Activated T-cell treated with anti-CD3 and anti-CD28 coated beads, Interleukin-2, amount 50 U/mL, for 72 hours (primary cell): ENCODE measurements at places on chromosomes 3 and 15. TPM values are rescaled to one million over a fixed set of nuclear protein-coding genes. Genes with fewer than 3 reads are reported as not detected.

The C3orf49 gene
- total RNA-seq: not detected

The INO80 gene
- total RNA-seq: 27.9 TPM

The PLSCR5 gene
- not detected for total RNA-seq

The MEGF11 gene
- total RNA-seq: not detected

The PGBD4 gene
- total RNA-seq: 5.1 TPM

The SPATA12 gene
- total RNA-seq: not detected

The BCL2A1 gene
- total RNA-seq: 67.2 TPM

The CNTN6 gene
- not detected for total RNA-seq

The ATP13A5 gene
- total RNA-seq: not detected

The POMGNT2 gene
- total RNA-seq: 6.6 TPM

The TLR9 gene
- total RNA-seq: 2.3 TPM

The ZDHHC3 gene
- total RNA-seq: 37.6 TPM

The SCAANT1 gene
- not detected for total RNA-seq

The CCDC39 gene
- not detected for total RNA-seq

The CHL1 gene
- not detected for total RNA-seq

The LIPC gene
- total RNA-seq: 0.93 TPM

The PSTPIP1 gene
- total RNA-seq: 141 TPM

The MFSD1 gene
- total RNA-seq: 17.5 TPM

The TNIK gene
- 43.2 TPM for total RNA-seq

The P4HTM gene
- 42.0 TPM for total RNA-seq

The ZCWPW2 gene
- 0.35 TPM for total RNA-seq

The PARP14 gene
- 80.1 TPM for total RNA-seq

The GP5 gene
- 1.6 TPM for total RNA-seq

The CACNA1D gene
- total RNA-seq: 1.9 TPM

The GOLGA8J gene
- total RNA-seq: not detected

The AHSG gene
- total RNA-seq: not detected

The OR5K3 gene
- not detected for total RNA-seq

The SLC22A13 gene
- 1.2 TPM for total RNA-seq

The SLC6A11 gene
- not detected for total RNA-seq

The XCR1 gene
- total RNA-seq: not detected

The DENND6A gene
- total RNA-seq: 22.5 TPM

The SORD gene
- 10.0 TPM for total RNA-seq

The CRTC3 gene
- total RNA-seq: 77.3 TPM

The EIF4E3 gene
- total RNA-seq: 70.1 TPM
